ENCODE measurements at places on chromosomes 7 and 10.

GRCh38 chr10:75755528-75755927 lies 324.1 kb downstream of the LRMDA start:
- no peak for DNase-seq

- no peak for DNase-seq
Measured at GRCh38 chr7:25389489-25390106, 161.3 kb upstream of the NPVF start.

DNA sequence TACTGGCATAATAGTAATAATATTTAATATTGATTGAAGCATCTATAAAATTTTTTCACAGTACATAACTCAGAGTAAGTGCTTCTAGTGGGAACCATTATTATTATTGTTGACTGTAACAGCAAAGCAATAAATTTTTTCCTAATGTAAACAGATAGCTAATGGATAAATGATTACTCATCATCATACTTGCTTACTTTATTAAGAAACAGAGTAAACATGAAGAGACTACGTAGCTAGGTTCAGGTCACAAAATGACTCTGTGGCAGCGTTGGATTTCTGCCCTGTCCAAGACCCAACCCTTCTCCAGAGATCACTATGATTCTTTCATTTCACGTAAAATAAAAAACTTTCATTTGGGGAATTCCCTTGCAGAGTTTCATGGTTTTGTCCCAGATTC lies 8.3 kb upstream of the ABCB5 start:
- DNase-seq: no peak

- no peak for DNase-seq
Measured at GRCh38 chr10:4883079-4883739, 57.2 kb downstream of the AKR1E2 start.

DNA sequence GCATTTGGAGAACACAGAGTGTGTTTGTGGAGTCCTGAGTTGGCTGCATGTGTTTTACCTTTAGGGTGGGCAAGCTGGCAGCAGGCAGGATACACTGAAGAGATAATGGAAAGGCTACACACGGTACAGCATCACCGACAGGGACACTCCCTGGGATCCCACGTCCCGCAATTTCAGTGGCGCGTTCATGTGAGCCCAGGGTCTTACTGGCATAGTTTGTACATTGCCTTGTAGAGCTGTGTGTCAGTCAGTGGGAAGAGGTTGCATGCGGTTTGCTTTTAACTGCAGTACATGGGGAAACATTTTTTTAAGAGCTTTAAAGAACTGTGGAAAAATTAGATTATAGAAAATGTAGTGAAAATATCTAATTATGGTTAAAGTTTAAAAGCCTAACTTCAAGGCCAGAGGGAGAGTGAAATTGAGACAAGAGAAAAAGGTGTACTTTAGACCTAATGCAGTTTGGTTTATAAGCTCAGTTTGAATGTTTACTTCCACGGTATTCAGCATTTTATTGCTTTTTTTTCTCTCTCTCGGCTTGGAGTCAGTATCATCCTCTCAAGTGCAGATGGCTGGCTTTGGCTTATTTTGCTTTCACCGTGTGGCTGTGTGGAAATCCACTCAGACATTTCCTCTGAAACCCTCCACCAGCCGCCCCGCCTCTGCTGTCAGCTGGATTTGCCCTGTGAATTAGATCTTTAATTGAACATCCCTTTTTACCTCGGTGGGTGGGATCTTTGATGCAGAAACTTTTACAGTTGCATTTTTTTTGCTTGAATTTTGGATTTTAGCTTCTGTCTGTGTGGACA lies 364.2 kb upstream of the COBL start:
- DNase-seq: no peak

- DNase-seq: no peak
Measured at GRCh38 chr10:6280291-6280690, 77.6 kb downstream of the PFKFB3 start.

DNA sequence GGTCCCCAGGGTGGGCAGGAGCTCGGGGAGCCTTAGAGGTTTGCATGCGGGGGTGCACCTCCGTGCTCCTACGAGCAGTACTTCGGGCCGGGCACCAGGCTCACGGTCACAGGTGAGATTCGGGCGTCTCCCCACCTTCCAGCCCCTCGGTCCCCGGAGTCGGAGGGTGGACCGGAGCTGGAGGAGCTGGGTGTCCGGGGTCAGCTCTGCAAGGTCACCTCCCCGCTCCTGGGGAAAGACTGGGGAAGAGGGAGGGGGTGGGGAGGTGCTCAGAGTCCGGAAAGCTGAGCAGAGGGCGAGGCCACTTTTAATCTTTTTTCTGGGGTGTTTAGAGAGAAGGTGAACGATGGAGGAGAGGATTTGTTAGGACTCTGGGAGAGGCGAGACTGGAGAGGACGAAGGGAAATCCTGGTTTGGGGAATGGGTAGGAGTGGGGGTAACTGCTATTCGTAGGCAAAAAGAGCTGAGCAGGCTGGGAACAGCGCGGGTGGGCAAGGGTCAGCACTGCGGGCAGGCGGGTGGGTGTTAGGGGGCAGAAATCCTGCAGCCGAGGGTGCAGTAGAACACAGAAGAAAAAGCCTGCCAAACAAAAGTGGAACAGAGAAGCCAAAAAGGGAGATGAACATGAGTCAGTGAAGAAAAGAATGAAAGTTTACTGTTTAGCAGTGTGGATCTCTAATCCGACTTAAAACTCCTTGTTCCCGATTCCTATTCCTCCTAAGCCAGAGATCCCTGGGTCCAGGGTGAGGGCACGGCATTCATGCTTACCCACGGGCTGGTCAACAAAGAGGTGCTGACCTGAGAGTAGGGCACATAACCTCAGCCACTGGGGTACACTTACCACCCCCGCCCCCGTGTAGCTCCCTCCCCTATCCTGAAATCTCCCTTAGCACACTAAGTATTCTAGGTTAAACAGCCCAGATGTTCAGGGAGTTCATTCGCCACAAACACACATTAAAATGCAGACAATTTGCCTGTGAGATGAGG lies 26.9 kb downstream of the PRSS2 start:
- no peak for DNase-seq

DNA sequence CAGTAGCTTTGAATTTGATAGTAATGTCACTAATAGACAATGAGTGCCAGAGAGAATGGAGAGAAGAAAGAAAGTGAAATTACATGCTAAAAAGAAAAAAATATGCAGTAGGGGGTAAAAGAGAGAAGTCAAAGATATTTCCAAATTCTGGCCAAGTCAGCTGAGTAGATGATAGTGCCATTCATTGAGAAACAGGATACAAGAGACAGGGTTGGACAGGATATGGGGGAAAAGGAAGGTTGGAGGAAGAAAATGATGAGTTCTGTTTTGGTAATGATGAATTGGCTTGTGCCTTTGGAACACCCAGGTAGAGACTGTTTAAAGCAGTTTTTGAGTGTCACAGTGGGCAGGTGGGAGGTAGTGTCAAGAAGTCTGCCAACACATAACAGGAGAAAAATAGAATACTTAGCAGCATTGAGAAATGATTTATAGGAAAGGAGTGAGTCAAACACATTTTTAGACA lies 78.3 kb downstream of the LRRC17 start:
- DNase-seq: peak; percentile 48

- DNase-seq: peak; percentile 47
Measured at GRCh38 chr10:132395704-132396493, 1.1 kb upstream of the PWWP2B start.

GRCh38 chr10:77261146-77261545 lies 376.5 kb downstream of the KCNMA1 start:
- peak; percentile 14 for DNase-seq

DNA sequence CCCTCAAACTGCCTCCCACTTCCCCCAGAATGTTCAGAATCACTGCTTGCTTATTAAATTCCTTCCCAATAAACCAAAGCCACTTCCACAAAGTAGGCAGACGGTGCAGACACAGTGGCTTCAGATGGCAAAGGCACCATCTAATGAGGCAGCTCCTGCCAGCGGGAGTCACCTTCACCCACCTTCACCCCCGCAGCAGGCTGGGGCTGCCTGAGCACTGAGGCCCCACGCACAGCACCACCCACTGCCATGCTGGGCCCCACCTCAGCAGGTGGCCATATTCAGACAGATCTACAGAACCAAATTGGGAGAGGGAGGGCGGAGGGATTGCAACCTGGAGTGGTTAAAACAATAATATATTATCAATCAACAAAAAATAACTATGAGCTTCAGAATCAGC lies 118.5 kb downstream of the GRID1 start:
- no peak for DNase-seq

DNA sequence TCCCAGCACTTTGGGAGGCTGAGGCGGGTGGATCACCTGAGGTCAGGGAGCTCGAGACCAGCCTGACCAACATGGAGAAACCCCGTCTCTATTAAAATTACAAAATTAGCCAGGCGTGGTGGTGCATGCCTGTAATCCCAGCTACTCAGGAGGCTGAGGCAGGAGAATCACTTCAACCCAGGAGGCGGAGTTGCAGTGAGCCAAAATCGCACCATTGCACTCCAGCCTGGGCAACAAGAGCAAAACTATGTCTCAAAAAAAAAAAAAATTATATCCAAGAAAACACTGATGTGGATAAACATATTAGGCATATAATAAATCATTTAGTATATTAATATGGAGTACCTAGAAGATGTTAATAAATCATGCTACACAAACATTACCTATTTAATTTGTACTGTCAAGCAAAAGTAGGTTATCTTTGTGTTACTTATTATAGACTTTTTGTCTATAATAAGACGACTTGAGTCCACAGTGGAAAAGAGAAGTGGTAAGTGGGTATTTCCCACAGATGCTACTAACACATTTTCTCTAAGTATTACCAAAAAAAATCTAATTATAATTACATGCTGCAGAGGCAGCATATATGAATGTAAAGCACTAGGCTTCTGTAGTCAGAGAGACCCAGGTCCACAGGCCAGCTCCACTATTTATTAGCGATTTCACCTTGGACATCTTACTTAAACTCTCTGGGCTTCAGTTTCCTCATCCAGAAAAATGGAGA lies 34.5 kb downstream of the DNMBP start:
- peak; percentile 38 for DNase-seq

DNA sequence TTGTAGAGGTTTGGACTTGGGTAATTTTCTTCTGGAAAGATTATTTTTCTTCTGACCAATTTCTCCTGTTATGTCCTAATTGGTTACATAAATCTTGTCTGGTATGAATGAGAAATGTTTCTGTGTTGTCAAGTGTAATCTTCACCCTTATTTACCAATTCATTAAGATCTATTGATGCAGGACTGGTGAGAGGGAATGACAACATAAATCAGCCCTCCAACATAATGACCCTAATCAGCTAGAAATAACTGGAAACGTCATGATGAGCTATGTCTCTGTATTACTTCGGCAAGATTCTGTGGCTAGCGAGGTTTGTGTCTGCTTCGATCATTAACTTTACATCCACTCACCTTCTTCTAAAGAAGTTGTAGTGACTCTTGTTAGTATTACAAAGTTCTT lies 3.5 kb downstream of the FOXP2 start:
- no peak for DNase-seq

DNA sequence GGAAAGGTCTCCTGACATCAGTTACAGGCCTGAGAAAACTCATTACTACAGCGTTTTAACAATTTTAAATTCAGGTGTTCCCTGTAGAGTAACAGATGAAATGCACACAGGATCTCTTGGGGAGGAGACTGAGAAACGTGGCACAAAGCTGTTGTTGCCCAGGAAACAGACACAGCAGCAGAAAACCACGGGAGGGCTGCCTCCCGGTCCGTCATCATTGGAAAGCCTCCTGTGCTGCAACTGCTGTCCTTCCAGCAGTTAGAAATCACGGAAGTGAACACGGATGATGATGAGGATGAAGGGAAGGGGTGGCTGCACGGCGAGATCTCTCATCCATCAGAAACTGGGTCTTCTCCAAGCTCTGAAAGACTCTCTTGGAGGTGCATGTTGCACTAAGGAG lies 94.6 kb upstream of the RNF32 start:
- no peak for DNase-seq

DNA sequence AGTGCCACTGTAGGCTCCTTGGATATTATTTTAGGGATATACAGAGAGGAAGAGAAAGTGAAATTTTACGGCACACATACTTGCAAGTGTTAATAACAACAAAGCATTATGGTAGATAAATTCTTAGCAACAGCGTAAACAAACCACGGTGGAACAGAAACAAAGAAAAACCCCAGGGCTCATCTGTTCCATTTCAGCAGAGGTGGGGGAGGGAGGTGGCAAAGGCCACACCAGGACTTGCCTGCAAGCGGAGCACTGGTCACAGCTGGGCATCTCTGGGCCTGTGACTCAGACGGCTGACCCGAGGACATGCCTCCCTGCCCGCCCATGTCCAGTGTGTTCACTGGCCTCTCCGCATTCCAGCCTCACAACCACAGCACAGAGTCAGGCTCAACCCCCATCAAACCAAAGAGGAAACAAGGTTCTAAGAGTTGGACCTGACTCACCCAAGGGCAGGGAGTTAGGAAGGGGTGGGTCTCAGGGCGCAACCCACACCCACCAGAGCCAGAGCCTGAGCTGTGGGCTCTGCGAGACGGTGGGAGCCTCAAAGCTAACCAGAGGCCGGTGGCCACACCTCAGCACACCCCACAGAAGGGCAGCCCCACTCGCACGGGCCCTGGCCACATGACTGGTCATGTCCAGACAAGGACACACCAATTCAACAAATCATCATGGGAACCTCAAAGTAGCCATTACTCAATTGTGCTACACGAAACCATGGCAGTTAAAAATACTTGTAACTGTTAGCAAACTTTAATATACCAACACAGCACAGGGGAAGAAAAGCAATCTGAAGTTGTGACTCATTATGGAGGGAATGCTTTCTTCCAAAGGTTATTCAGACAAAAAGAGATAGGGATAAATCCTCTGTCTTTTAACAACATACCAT lies 10.7 kb downstream of the ESYT2 start:
- DNase-seq: peak; percentile 99

DNA sequence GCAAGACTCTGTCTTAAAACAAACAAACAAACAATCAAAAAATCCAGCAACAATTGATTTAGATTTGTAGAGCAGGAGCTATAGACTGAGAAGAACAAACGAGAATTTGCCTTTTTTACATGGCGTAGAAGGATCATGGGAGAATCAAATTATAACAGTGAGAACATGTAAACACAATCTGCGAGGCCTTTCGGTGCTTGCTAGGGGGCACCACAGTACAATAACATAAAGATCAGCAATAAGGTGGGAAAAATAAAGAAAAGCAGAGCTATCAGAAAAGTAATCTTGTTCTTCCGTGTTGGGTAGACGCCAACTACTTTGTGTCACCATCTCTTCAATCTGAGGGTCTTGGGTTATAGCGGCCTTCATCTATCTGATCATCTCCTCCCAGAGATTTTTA lies 82.2 kb downstream of the NOD1 start:
- DNase-seq: no peak

DNA sequence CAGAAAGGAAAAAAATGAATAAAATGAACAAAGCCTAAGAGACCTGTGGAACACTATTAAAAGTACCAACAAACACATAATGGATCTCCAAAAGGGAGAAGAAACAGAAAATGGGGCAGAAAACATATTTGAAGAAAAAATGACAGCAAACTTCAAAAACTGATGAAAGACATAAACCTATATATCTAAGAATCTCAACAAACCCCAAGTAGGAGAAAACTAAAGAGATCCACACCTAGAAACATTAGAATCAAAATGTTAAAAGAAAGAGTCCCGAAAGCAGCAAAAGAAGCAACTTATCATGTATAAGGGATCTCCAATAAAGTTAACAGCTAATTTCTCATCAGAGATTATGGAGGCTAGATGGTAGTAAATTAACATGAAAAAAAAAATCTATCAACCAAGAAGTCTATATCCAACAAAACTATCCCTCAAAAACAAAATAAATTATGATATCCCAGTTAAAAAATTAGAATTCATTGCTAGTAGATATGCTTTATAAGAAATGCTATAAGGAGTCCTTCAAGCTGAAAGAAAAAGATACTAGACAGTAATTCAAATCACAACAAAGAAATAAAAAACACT lies 68.0 kb downstream of the DNAJC1 start:
- DNase-seq: no peak
